ENCODE measurements at places on chromosomes 3 and 15.

DNA sequence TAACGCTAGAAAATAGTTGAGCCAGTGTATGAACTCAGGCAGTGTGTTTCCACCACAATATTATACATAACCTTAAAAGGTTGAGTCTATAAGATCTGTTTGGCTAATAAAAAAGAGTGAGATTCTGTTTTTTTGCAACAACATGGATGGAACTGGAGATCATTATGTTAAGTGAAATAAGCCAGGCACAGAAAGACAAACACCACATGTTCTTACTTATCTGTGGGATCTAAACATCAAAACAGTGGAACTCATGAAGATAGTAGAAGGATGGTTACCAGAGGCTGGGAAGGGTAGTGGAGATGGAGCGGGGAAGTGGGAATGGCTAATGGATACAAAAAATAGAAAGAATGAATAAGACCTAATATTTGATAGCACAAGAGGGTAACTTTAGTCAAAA, 150.7 kb downstream of the GABRG3 start:
- no peak for DNase-seq

DNA sequence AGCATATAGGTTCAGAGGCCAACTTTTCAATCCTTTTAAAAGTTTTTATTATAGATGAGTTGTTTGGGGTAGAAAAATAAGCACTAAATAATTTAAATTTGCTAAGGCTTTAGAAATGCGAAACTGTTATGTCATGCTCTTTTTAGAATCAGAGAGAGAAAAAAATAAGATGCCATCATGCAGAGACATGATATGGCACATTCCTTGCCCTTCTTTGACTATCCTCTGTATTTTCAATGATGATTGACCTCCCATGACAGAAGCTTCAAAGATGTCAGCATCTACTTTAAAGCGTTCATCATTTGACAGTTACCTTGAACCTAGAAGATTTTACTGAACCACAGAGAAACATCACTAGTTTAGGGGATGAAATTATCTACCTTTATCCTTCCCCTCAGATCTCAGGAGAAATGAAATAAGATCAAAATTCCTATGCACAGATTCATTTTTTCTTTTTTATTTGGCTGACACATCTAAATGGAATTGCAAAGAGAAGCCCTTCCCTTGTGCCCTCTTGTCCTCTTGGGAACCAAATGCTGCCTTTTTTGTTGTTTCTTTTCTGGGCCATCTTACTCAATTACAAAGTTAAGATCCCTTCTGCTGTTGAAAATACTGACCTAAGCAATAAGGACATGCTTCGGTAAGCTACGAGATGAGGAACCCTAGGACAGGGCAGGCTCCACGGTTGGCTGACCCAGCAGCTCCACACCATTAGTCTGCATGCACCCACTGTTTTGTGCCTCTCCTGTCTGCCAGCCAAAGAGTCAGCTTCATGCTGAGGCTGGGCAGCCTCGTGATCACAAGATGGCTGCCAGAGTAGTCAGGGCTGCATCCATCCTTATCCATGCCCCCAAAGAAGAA, 289.7 kb upstream of the TPM1 start:
- DNase-seq: no peak

- DNase-seq: no peak
Measured at GRCh38 chr3:73624017-73624820, 522 bp downstream of the PDZRN3 start.

DNA sequence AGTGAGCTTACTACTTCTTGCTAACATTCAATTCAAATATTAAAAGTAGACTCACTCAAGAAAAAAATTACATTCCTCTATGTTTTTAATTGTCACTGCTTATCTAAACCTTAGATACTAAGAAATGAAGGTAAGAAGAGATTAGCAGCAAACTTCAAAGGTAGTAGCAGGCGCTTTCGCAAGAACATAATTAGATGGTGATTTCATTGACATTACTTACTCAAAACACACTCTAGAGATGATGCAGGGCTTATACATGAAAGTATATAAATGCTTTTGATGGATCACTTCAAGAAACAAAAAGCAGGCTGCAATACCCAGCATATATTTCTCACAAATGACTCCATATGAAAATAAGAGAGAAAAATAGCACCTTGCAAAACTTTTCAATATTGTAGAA, 86.8 kb downstream of the FSIP1 start:
- DNase-seq: no peak

DNA sequence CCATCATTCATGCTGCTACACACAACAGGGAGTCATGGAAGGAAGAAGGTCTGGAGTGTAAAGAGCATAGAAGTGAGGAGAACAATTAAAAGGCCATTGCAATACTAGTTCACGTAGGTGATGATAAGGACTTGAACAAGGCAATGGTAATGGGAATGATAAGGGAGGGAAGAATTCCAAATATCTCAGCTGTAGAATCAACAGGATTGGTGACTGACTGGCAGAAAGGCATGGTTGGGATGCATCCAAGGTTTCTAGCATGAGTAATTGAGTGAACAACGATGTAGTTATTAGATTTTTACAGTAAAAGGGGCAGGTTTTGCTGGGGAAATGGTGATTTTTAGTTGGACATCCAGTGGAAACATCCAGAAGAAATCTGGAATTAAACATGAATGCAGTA, 2.4 kb upstream of the SEC62 start:
- DNase-seq: no peak

GRCh38 chr3:140223631-140224030, 288.6 kb downstream of the CLSTN2 start:
- DNase-seq: no peak

DNA sequence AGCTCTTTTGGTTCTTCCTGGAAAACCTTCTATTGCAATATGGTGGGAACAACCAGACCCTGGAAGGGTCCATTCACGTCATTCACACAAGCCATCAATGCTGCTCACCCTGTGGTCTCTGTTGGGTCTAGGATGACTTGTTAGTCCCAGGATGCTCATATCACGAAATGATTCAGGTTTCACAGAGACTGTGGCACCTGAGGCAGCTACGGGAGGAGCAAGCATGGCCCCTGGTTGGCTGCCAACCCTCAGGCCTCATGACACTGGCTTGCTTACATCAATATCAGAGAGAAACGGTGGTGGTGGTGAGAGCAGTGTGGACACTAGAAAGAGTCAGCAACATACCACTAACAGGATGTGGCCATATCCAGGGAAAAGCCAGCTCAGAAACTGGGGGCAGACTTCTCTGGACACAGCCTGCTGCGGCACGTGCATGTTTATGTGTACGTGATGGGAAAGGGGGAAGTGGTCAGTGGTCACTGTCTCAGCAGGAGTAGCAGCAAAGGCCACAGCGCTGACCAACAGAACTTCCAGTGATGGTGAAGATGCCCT, 208.9 kb upstream of the ST8SIA2 start:
- DNase-seq: no peak

DNA sequence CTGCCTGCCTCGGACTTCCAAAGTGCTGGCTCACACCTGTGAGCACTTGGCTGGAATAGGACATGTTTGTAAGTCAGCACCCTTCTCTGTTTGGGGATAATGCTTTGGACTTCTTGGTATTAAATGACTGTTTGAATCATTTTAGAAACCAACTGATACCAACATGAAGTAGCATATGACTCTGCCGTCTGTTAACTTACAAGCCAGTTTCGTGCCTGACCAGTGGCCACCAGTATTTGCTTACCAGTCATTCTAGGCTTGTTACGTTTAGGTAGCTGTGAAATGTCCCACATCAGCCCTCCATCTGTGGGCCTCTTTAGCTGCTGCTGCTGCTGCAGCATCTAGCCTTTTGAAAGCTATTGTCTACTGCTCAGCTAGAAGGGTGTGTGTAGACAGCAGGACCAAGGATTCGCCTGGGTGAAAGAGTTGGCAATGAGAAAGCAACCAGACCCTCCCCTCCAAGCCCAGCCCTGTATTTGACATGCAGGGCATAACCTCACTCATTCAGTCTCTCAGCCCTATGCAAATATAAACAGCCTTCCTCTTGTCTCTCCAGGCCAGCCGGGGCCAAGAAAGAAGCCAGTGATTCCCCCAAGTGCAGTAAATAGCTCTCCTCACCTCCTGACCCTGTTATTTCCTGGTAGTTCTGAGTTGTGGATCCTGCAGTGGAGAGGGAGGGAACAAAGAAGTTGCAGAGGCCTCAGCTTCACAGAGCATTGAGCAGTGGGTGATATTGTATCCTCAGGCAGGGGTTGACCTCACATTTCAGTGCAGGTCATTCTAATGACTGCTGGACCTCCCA, 51.0 kb downstream of the NKIRAS1 start:
- DNase-seq: no peak

DNA sequence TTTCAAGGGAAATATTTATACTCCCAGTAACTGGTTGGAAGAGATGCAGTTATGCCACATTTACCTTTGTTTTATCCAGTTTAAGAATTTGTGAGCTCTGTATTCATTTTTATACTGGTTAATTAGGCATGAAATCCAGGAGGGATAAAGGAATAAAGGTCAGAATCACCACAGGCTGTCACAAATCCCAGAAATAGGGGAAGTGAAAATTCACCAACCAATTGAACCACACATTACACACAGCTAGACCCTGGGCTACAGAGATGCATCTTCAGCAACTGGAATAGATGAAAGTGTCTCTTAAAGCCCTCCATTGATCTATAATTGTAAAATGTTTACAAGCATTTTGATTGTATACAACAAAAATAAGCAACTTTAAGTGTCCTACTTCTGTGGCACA, 18.5 kb downstream of the SERPINI1 start:
- no peak for DNase-seq

- DNase-seq: no peak
Measured at GRCh38 chr3:30129765-30130164, 476.6 kb upstream of the TGFBR2 start.

DNA sequence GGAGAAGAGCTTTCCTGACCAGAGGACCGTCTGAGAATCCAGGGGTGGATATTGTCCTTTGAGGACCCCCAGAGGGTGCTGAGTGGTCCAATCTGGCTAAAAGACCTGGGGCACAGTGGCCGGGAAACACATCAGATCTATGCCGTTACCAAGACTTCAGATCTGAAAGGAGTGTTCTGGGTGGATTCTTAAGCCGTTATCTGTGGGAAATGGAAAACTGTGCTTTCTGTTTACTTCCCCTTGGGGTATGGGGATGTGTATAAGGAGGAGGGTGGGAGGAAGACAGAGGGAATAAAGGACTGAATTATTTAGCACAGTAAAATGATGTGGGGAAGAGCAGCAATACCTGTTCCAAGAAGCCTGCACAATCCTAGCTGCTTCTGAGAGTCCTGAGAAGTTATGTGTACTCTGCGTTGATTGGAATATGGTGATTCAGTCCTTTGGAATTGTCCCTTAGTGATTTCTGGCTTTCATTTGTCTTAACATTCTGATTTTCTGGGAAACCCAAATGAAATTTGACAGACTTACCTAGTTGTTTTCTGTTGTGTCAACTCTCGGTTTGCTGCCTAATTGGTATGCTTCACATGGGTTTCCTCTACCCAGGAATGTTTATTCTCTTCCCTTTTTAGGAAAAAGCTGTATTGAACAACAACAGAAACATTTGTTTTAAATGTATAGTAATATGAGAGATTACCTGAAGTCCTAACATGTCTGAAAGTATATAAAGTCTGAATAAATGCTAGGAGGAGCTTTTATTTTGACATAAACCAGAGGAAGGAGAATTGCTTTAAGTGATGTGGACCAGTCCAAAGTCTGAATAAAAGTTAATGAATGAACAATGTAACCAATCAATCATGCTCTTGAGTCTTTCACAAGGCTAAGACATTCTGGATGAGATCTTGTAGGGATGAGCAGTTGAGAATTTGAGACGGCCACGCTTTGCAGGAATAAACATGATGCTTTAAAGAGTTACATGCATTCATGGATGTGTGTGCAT, 427.1 kb upstream of the C2CD4B start:
- DNase-seq: no peak

GRCh38 chr15:86411916-86412315, 332.2 kb downstream of the AGBL1 start:
- DNase-seq: no peak

GRCh38 chr15:88747111-88747510, 56.1 kb upstream of the ACAN start:
- DNase-seq: no peak

DNA sequence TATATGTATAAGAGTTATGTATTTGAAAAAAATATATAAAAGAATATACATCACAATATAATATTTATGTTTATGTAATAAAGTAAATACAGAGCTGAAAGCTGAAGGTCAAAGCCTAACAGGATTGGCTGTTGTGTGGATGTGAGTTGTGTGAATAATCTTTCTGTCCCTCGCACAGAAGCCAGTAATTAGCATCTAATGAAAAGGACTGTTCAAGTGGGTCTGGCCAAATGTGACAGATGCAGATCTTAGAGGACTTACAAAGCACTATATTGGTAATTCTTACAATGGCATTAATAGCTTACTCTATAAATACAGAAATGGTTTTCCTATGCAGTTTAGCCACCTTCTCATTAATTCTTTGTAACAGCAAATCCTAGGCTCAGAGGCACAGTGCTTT, 2.4 kb downstream of the MKRN3 start:
- DNase-seq: no peak

GRCh38 chr15:60713119-60714084, 234.5 kb upstream of the ICE2 start:
- DNase-seq: no peak

DNA sequence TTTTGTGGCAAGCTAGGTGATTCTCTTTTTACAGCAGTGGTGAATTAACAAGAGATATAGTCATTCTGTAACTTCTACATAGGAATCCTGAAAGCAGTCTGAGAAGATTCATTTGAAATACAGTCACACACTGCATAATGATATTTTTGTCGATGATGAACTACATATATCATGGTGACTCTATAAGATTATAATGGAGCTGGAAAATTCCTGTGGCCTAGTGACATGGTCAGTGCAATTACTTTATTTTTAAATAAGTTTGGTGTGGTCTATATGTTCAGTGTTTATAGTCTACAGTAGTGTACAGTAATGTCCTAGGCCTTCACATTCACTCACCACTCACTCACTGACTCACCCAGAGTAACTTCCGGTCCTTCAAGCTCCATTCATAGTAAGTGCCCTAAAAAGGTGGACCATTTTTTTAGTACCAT, 511.4 kb upstream of the MCTP2 start:
- DNase-seq: no peak

DNA sequence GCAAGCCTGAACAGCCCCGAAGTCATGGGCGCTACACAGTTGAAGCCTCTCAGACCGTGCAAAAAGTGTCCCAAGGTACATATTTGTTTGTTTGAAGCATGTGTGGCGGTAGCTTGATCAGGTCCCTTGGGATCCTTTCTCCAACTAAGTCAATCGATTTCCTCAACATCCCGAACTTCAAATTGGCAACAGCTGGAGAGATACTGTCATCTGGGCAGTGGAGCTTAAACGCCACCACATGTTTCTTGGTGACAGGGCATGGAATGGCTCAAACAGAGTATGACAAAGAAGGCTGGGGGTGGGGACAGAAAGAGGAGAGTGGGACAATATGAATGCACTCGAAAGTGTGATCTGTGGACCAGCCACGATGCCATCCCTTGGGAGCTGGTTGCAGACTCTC, 84.9 kb upstream of the PSMD6 start:
- no peak for DNase-seq

DNA sequence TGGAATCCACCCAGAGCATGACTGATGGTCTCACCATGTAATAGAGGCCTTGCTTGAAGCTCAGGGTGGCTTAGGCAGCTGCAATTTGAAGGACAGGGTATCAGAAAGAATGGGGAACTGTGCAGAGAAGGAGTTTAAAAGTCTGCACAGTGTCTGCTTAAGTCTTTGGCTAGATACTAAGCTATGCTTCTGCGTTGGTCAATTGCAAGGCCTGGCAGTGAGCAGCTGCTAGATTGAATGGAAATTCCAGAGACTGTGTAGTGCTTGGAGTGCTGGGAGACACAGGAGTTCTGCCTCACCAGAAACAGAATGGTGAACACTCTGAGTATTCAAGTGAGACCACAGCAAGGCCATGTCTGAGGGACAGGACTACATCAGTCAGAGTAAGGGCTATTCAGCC, 17.3 kb upstream of the ATP10A start:
- DNase-seq: no peak

GRCh38 chr3:127406309-127407025, 118.6 kb upstream of the PRR20G start:
- DNase-seq: no peak

Data from activated CD8-positive, alpha-beta T cell treated with anti-CD3 and anti-CD28 coated beads, Interleukin-2, amount 10 ng/mL, durations not matched to agents 7 days and 5 days (primary cell).